Dermis microvascular lymphatic vessel endothelial cell (primary cell): ENCODE measurements at places on chromosomes 5 and 9. TPM values are rescaled to one million over a fixed set of nuclear protein-coding genes. Genes with fewer than 3 reads are reported as not detected.

KCNIP1 gene
- 33.6 and 102 TPM in 2 replicates for total RNA-seq

ELOVL7 gene
- 0.13 and 0.51 TPM in 2 replicates for total RNA-seq

CDC20B gene
- not detected in 2 replicates for total RNA-seq

NOXA1 gene
- total RNA-seq: 1.3 and 2.1 TPM in 2 replicates

TAF11L10 gene
- not detected in 2 replicates for total RNA-seq

NEUROG1 gene
- not detected in 2 replicates for total RNA-seq

FABP6 gene
- not detected in 2 replicates for total RNA-seq

CLIC3 gene
- total RNA-seq: not detected in 2 replicates

GSN gene
- 243 and 248 TPM in 2 replicates for total RNA-seq

PCDHGA1 gene
- 0.26 and 0.51 TPM in 2 replicates for total RNA-seq

MELK gene
- total RNA-seq: 8.7 and 19.9 TPM in 2 replicates

OR1Q1 gene
- not detected in 2 replicates for total RNA-seq

TAF11L6 gene
- not detected in 2 replicates for total RNA-seq

DNA sequence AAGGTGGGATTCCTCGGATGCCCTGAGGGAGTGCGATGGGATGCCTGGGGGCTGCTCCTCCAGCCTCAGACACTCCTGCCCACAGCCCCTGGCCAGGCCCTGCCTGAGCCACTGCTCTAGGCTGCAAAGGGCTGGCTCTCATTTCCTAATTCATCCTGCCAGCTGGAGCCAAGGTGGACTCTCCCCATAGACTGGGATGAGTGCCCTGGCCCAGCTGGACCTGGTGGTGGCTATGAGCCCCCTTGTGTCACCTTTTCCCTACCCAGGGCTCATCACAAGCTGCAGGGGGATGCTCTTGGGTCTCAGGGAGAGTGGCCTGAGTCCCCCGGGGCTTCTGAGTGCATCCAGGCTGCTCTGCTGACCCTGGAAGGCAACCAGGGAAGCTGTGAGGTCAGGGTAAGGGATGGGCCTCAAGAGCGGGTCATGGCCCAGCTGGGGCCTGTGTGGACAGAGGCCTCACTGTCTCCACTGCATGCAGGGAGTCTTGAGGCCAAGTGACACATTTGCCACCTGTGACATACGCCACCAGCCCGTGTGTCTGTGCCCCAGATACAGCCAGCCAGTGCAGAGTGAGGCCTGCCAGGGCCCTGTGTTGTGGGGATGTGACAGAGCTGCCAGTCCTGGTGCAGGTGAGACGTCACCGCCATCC lies 102.7 kb upstream of the IER5L start:
- no peak for DNase-seq

DNA sequence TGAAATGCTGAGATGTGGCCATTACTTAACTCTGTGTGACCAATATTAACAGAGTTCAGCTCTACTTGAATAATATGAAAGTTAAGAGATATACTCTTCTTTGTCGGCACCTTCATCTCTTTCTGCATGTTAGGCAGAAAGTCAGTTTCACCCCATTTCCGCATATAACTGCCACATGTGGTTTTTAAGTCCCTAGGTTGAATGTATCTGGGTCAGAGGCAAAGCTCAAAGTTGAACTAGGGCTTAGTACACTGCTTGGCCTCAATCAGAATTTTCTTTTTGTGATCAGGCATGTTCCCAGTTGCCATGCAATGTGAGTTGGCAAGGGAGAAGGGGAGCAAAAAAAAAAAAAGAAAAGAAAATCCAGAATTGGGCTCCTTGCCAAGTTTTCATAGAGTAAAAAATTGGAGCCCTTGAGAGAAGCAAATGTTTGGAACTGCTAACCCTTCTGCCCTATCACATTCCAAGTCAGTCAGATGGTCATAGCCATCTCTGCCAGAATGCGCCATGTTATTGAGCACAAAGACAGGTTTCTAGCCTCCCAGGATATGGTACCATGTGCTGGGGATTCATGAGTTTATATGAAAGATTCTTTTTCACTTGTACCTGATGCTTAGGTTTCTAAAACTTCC lies 251.2 kb upstream of the RORB start:
- no peak for DNase-seq

GRCh38 chr5:143456952-143457547 lies 53.6 kb upstream of the NR3C1 start:
- DNase-seq: no peak

DNA sequence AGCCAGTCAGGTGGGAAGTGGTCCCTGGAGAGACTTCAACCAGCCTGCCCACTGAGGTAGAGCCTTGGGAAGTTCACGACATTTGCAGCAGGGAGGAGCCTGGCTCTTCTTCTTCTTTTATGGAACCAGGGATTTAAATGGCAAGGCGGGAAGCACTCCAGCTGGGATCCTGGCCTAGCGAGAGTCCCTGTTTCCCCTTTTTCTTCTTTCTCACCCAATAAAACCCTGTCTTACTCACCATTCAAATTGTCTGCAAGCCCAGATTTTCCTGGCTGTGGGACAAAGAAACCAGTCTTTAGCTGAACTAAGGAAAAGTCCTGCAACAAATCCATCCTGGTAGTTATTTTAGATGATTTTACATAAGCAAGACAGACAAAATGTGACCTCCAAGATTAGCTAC lies 503.7 kb downstream of the CDH10 start:
- no peak for DNase-seq

DNA sequence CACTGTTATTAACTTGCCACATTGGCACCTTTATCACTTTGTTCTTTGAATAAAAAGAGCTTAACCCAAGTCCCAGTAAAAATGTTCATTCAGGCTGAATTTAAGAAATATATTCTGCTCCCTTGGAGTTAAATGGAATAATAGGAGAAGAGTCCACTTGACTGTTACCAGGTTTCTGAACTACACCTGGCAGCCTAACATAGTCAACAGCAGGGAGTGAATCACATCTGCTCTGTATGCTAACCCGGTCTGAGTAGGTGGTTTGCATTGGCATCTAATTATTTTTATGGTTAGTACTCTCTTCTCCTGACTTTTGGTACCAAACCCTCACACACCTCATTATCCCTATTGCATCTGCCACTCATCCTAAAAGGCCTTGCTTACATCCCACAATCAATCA lies 86.7 kb downstream of the STK32A start:
- DNase-seq: no peak

- DNase-seq: no peak
Observed at GRCh38 chr5:178203670-178204181, 607 bp upstream of the HNRNPAB start.

GRCh38 chr5:43336159-43336558 lies 22.9 kb upstream of the HMGCS1 start:
- DNase-seq: no peak

- DNase-seq: no peak
Observed at GRCh38 chr9:131447148-131447547, 53.3 kb downstream of the PRRC2B start.

DNA sequence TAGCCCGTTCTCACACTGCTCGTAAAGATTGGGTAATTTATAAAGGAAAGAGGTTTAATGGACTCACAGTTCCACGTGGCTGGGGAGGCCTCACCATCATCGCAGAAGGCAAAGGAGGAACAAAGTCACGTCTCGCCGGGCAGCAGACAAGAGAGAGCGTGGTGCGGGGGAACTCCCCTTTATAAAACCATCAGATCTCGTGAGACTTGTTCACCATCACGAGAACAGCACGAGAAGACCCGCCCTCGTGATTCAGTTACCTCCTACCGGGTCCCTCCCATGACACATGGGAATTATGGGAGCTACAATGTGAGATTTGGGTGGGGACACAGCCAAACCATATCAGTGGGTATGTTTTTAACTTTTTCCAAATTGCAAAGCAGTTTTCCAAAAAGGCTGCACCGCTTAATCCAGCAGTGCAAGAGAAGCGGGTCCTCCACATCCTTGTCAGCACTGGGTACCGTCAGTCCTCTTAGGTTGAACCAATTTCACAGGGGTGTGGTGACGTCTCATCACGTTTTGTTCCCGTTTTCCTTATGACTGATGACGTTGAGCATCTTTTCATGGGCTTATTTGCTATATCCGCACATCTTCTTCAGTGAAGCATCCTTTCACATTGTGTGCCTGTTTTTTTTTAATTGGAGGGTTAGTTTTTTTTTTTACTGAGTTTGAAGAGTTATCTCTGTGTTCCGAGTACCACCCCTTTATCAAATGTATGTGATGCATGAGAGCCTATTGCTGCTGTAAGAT lies 8.0 kb upstream of the FCN2 start:
- no peak for DNase-seq

DNA sequence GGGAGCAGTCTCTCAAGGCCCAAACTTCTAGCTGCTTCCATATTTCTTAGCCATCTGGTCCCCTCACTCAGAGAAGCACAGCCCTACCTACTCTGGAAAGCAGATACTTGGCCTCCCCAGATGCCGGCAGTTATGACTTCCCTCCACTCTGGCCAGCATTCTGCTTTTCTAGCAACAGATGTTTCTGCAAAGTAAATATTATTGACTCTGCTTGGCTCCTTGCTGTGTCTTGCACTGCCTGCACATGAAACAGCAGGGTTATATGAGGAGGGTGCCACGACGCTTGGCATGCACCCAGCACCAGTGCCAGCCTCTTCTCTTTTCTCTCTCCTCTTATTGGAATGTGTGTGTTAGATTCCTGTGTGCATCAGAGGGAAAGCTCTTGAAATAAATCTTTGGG lies 99.7 kb downstream of the ARHGAP26 start:
- peak; percentile 25 for DNase-seq

- DNase-seq: no peak
Observed at GRCh38 chr9:2729721-2730120, 12.4 kb downstream of the KCNV2 start.

DNA sequence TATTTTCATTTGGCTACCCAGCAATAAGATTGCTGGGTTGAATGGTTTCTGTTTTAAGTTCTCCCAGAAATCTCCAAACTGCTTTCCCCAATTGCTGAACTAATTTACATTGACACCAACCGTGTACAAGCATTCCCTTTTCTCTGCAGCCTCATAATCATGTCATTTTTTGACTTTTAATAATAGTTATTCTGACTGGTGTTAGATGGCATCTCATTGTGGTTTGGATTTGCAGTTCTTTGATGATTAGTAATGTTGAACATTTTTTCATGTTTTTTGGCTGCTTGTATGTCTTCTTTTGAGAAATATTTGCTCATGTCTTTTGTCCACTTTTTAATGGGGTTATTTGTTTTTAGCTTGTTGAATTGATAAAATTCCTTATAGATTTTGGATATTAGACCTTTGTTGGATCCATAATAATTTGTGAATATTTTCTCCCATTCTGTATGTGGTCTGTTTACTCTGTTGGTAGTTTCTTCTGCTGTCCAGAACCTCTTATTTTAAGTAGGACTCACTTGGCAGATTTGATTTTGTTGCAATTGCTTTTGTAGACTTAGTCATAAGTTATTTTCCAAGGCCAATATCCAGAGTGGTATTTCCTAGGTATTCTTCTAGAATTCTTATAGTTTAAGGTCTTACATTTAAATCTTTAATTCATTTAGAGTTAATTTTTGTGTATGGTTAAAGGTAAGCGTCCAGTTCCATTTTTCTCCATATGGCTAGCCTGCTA lies 793.7 kb downstream of the BRINP1 start:
- no peak for DNase-seq

GRCh38 chr5:155620821-155621410 lies 607.4 kb downstream of the KIF4B start:
- peak; percentile 28 for DNase-seq

GRCh38 chr9:127505396-127506116 lies 54.2 kb downstream of the LRSAM1 start:
- peak; percentile 36 for DNase-seq

GRCh38 chr5:41738710-41739354 lies 131.4 kb downstream of the OXCT1 start:
- DNase-seq: no peak

- DNase-seq: no peak
Observed at GRCh38 chr9:136171009-136171800, 33.7 kb downstream of the LHX3 start.

GRCh38 chr9:109652112-109652511 lies 127.9 kb upstream of the PALM2AKAP2 start:
- no peak for DNase-seq

- DNase-seq: no peak
Observed at GRCh38 chr5:132224716-132225115, 2.9 kb downstream of the P4HA2 start.
